Activated T-cell treated with anti-CD3 and anti-CD28 coated beads, Interleukin-2, amount 50 U/mL, for 72 hours (primary cell): ENCODE measurements at places on chromosomes 13 and 19. TPM values are rescaled to one million over a fixed set of nuclear protein-coding genes. Genes with fewer than 3 reads are reported as not detected.

Gene GPR42
- total RNA-seq: 1.1 TPM

Gene SBK2
- not detected for total RNA-seq

Gene LGALS7
- total RNA-seq: not detected

Gene MYO1F
- total RNA-seq: 23.3 TPM

Gene RBM26
- 69.2 TPM for total RNA-seq

Gene OSCAR
- total RNA-seq: 1.1 TPM

Gene GJB6
- 4.0 TPM for total RNA-seq

Gene CBLC
- total RNA-seq: not detected

Gene ATP4B
- total RNA-seq: not detected

DNA sequence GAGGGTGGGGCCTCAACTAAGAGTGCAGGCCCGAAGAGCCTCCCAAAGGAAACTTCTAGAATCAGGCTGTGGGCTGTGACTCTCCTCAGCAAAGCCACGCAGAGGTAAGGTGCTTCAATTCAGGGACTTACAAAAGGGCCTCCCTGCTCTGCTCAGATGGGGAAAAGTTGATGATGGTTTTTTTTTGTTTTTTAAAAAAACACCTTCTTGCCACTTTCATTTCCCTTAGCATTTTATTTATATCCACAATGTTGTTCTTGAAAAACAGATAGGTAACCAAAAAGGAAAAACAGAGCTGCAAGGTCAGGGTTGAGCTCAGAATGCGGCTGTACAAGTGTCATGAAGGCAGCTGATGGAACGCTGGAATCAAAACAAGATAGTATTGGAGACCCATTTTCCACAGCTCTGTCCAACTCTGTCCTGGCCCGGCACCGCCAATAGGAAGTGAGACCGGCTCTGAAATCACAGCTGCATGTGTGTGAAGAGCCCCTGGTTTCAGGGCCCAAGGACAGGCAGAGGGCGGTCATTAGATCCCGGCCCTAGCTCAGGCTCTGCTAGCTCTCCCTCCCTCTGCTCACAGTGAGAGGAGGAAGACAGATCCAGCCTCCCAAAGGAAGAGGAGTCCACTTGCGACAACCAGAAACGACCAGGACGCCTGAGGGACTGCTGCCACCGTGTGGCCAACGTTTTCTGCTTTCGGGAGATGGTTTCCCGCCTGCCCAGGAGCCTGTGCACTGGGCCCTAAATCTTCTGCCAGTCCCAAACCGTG lies 58.3 kb downstream of the KLF2 start:
- H3K27me3 ChIP-seq: no peaks in the 10 kb centered on the region
- H3K27ac ChIP-seq: peak overlapping the region; percentile 42
- peak; percentile 70 for DNase-seq
- peak overlapping the region; percentile 51 for H3K4me3 ChIP-seq
- H3K4me1 ChIP-seq: peaks cover 22% of the 10 kb centered on the region
- H3K36me3 ChIP-seq: peaks cover 3% of the 10 kb centered on the region

- H3K4me3 ChIP-seq: peak overlapping the region; percentile 44
- peak overlapping the region; percentile 98 for H3K27ac ChIP-seq
- H3K4me1 ChIP-seq: peaks cover 56% of the 10 kb centered on the region
- DNase-seq: no peak
- H3K36me3 ChIP-seq: no peaks in the 10 kb centered on the region
- no peaks in the 10 kb centered on the region for H3K27me3 ChIP-seq
Measured at GRCh38 chr19:8192221-8192820, 16.8 kb upstream of the CERS4 start.

- H3K27ac ChIP-seq: peak overlapping the region; percentile 76
- peaks cover 76% of the 10 kb centered on the region for H3K4me1 ChIP-seq
- H3K4me3 ChIP-seq: peak overlapping the region; percentile 76
Measured at GRCh38 chr19:51375504-51376221, 3.2 kb upstream of the NKG7 start.

DNA sequence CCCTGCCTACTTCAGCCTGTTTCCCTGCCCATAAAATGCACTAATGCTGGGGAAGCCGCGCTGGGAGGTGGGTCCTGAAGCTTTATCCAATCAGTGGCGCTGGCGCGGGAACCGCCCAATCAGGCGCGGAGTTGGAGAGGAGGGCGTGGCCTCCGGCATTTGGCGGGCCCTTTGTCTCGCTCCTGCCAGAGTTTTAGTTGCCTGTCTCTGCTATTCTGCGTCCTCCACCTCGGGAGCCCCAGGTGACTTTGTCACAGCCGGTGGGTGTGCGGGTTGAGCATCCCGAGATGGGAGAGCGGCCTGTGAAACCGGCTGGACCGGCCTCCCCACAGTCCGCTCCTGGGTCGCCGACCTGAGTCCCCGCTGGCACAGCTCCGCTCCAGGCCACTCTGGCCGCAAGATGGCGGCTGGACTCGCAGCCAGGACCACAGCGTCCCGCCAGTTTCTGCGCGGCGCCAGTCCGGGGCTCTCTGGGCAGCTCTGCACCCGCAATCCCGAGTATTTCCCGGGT lies 30.7 kb upstream of the ZNF429 start:
- no peak overlapping the region for H3K27ac ChIP-seq
- H3K4me1 ChIP-seq: no peaks in the 10 kb centered on the region
- no peaks in the 10 kb centered on the region for H3K36me3 ChIP-seq
- peak; percentile 87 for DNase-seq
- H3K4me3 ChIP-seq: peak overlapping the region; percentile 82
- H3K27me3 ChIP-seq: no peaks in the 10 kb centered on the region

DNA sequence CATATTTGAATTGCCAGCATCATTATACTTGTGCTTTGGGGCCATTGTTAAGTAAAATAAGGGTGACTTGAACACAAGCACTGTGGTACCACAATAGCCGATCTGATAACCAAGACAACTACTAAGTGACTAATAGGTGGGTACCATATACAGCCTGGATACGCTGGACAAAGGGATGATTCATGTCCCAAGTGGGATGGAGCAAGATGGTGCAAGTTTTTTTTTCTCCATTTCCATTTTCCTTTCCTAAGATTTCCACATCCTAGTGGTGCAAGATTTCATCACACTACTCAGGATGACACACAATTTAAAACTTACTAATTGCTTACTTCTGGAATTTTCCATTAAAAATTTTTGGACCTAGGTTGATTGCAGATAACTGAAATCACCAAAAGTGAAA lies 15.1 kb downstream of the BRCA2 start:
- H3K27me3 ChIP-seq: no peaks in the 10 kb centered on the region
- H3K27ac ChIP-seq: no peak overlapping the region
- no peak for DNase-seq
- no peaks in the 10 kb centered on the region for H3K4me1 ChIP-seq

DNA sequence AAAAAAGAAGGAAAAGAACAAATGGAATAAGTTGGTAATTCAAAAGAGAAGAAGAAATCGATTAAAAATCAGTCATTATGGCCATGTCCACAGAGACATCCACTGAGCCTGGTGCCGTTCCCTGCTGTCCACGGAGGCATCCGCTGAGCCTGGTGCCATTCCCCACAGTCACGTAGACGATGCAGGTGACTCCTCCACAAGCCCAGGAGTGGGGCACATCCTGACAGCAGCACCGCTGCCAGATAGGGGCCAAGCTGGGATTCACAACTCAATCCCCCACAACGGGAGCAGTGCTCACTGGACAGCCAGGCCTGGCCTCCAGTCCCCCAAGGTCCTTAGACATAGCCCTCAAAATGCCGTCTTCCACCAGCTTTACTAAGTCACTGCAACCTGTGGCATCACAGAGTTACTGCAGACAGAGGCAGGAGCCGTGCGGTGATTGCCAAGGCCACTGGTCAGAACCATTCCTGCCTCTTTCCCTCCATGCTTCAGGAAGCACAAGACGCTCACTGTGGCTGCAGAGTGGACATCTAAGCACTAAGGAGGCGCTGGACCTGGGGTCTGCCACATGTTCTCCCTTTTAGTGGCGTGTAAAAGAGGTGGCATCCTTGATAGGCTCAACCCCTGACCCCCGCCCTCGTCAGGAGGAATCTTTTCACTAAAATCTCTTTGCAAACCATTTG lies 131.5 kb upstream of the SPACA7 start:
- H3K27me3 ChIP-seq: no peaks in the 10 kb centered on the region
- no peaks in the 10 kb centered on the region for H3K36me3 ChIP-seq
- no peak overlapping the region for H3K27ac ChIP-seq
- H3K4me1 ChIP-seq: no peaks in the 10 kb centered on the region
- no peak for DNase-seq
- no peak overlapping the region for H3K4me3 ChIP-seq

GRCh38 chr13:46535002-46535401 lies 18.0 kb upstream of the LRCH1 start:
- DNase-seq: no peak
- no peak overlapping the region for H3K27ac ChIP-seq
- peaks cover 19% of the 10 kb centered on the region for H3K4me1 ChIP-seq
- no peaks in the 10 kb centered on the region for H3K36me3 ChIP-seq
- H3K4me3 ChIP-seq: no peak overlapping the region

DNA sequence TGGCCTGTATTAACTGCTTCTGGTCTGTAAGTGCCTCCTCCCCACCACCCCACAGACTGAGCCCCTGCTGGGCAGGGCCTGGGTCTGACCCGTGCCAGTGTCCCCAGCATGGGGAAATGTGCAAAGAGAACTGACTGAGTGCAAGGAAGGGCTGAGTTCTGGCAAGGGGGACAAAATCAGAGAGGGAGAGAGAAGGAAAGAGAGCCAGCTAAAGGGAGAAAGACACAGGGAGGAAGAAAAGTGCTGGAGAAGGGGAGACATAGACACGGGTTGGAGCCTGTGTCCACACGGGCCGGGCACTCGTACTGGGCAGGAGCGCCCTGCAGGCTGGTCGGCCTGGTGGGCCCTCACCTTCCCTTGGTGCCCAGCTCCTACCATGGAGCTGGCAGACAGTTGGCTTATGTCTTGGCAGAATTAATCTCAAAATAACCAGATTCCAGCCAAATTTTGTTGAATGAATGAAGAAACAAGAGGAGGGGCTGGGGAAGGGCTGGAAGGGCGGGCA lies 1.2 kb downstream of the NKG7 start:
- H3K27ac ChIP-seq: peak overlapping the region; percentile 80
- H3K36me3 ChIP-seq: peaks cover 20% of the 10 kb centered on the region
- peaks cover 83% of the 10 kb centered on the region for H3K4me1 ChIP-seq
- peak overlapping the region; percentile 99 for H3K4me3 ChIP-seq

DNA sequence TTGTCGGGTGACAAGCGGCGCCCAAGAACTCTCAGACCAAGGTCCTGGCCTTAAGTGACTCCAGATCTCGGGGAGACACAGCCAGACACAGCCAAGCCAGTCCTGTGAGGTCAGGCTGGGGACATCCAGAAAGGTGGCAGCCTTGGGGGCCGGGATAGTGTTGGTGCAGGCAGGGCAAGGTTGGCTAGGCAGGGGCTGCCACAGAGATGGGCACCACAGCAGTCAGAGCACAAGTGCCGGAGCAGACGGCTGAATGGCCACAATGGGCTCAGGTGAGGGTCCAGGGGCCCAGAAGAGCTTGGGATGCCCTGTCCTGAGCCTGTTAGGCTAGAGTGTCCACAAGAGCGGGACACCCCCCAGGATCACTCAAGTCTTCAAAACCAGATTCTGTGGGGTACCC lies 32.2 kb downstream of the MAU2 start:
- no peaks in the 10 kb centered on the region for H3K27me3 ChIP-seq
- H3K27ac ChIP-seq: no peak overlapping the region
- no peak overlapping the region for H3K4me3 ChIP-seq

GRCh38 chr19:13841086-13841961 lies 35.6 kb upstream of the NANOS3 start:
- DNase-seq: peak; percentile 57
- peaks cover 11% of the 10 kb centered on the region for H3K36me3 ChIP-seq
- no peaks in the 10 kb centered on the region for H3K27me3 ChIP-seq
- peak overlapping the region; percentile 90 for H3K27ac ChIP-seq
- H3K4me3 ChIP-seq: peak overlapping the region; percentile 96
- H3K4me1 ChIP-seq: peaks cover 72% of the 10 kb centered on the region

GRCh38 chr19:34926685-34927375 lies at the start of gene ZNF30:
Gene ZNF30 (plus strand): TSS chr19:34926903. CDS start chr19:34929948, 3,045 bp downstream.
- H3K4me3 ChIP-seq: peak within 1 kb of the TSS; percentile 96
- H3K27me3 ChIP-seq: no peaks in the 10 kb centered on the region
- peak; percentile 90 for DNase-seq
- H3K36me3 ChIP-seq: peaks cover 12% of the 10 kb centered on the region
- H3K4me1 ChIP-seq: peaks cover 19% of the 10 kb centered on the region
- peak within 1 kb of the TSS; percentile 54 for H3K27ac ChIP-seq

GRCh38 chr13:60398907-60399589 lies 2.0 kb downstream of the TDRD3 start:
- peak overlapping the region; percentile 95 for H3K4me3 ChIP-seq
- H3K27ac ChIP-seq: peak overlapping the region; percentile 95
- H3K36me3 ChIP-seq: no peaks in the 10 kb centered on the region
- peaks cover 39% of the 10 kb centered on the region for H3K4me1 ChIP-seq
- no peaks in the 10 kb centered on the region for H3K27me3 ChIP-seq

DNA sequence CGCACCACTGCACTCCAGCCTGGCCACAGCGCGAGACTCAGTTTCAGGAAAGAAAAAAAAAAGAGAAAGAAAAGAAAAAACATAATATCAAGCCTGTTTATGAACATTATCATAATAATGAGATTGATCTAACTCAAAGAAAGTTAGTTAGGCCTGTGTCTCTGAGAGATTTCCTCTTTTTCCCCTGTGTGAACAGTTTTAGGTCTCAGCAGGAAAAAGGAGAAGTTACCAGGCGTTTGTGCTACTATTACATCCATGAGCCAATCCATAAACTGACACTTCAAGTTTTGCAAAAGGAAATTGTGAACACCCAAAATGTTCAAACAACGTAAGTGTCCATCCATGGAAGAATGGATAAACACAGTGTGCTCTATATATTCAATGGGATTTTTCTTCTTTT lies 3.8 kb downstream of the TARM1 start:
- no peak overlapping the region for H3K4me3 ChIP-seq
- H3K27me3 ChIP-seq: no peaks in the 10 kb centered on the region
- H3K27ac ChIP-seq: no peak overlapping the region

- H3K27me3 ChIP-seq: no peaks in the 10 kb centered on the region
- H3K4me3 ChIP-seq: no peak overlapping the region
- DNase-seq: no peak
- peaks cover 10% of the 10 kb centered on the region for H3K36me3 ChIP-seq
- peaks cover 11% of the 10 kb centered on the region for H3K4me1 ChIP-seq
Measured at GRCh38 chr19:6744381-6745301, 5.2 kb downstream of the TRIP10 start.

DNA sequence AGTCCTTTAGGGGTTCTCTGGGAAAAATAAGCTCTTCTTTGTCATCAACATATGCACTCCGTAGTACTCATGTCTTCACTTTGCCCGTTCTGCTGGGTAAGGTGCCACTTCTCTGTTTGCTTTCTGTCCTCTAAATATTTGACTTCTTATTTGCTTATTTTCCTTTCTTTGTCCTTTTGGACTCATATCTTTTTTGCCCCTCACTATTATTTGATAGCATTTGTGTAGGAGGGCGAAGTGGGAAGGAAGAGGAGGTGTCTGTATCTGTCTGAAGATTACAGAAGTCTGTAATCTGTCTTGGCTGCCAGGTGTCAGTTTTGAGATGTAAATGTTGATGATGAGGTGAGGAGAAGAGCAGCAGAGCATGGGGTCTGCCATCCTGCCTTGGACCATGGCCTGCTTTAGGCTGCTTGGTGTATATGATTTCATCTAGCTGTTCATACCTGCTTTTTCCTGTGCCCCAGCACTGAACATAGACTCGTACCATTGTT lies 30.8 kb downstream of the USPL1 start:
- H3K27me3 ChIP-seq: no peaks in the 10 kb centered on the region
- H3K4me3 ChIP-seq: no peak overlapping the region
- no peak for DNase-seq
- peaks cover 16% of the 10 kb centered on the region for H3K4me1 ChIP-seq

GRCh38 chr13:79459906-79460305 lies 21.0 kb upstream of the NDFIP2 start:
- no peak for DNase-seq
- no peaks in the 10 kb centered on the region for H3K27me3 ChIP-seq
- H3K27ac ChIP-seq: peak overlapping the region; percentile 3
- no peaks in the 10 kb centered on the region for H3K36me3 ChIP-seq

- no peak overlapping the region for H3K27ac ChIP-seq
- peaks cover 27% of the 10 kb centered on the region for H3K4me1 ChIP-seq
- no peaks in the 10 kb centered on the region for H3K27me3 ChIP-seq
- H3K4me3 ChIP-seq: no peak overlapping the region
Measured at GRCh38 chr13:42280537-42280936, 8.6 kb downstream of the AKAP11 start.
